ENCODE measurements at places on chromosomes 1 and 21.

DNA sequence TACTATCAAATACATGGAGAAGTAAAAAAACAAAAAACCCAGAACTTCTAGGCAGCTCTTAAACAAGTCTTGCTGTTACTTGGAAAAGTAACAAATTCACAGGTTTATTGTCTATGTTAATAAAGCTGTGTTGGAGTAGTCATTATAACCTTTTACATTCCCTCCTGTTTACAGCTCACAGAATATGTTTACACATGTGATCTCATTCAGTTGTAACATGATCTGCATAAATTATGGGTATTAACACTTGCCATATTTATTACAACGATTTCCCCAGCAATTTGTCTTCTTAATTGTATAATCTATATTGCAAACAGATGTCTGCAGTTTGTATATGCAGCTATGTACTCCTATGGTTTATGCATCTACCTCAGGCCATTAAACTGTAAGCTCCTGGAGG, 28.6 kb downstream of the ERG start:
- no peak for DNase-seq

DNA sequence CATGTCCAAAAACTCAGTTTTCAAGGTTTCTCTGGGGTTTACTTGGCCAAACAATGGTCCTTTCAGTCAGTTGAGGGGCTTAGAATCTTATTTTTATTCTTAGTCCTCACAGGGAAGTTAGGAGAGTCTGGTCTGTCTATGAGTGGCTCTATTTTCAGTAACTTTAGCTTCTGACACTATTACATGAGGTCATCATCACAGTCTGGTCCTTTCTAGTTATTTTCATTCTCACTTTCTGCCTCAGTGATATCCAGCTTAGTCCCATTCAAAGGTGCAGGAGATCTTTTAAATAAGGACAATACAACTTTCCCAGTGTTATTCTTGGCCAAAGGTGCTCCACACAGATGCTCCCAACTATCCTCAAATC, 30.0 kb upstream of the FGGY start:
- DNase-seq: no peak

DNA sequence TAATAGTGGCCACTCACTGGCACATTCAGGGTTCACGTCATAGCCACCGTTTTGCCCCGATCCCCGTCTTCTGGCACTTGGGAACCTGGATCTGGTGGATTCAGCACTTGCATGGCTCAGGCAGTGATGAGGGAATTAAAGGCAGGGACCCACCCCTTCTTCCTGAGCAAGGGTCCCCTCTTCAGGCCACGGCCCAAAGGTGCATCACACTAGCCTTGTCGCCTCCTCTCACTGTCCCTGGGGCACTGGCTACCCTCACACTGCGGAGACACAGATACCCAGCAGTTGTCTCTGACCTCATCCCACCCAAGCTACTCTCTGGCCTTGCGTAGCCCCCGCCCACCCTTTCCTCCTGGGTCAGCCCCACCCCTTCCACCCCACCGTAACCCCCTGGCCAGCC, 19.9 kb upstream of the LDLRAP1 start:
- no peak for DNase-seq

- DNase-seq: no peak
These were observed 29.9 kb upstream of the TMEM222 start for GRCh38 chr1:27292106-27292505.

- DNase-seq: no peak
These were observed 19.6 kb downstream of the MTX1 start for GRCh38 chr1:155228096-155228427.

GRCh38 chr1:185864889-185865517, 130.8 kb downstream of the HMCN1 start:
- no peak for DNase-seq

- no peak for DNase-seq
These were observed 95.8 kb downstream of the CDC7 start for GRCh38 chr1:91596474-91596873.

DNA sequence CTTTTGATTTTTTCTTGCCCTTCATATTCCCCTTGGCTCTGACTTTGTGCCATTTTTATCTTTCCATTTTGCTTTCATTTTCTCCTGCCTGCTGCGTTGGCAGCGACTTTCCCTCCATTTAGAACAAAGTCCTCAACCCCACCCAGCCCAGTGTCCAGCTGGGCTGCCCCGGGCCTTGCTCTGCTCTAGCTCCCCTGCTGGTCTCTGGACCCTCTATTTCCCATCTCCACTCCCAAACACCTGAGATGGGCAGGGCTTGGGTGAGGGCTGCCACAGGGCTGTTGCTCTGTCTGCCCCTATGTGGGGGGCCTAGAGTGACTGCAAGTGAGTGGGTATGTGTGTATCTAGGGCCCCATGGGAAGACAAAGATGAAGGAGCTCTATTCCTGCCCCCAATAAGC, 7.3 kb upstream of the ADAM15 start:
- DNase-seq: no peak

DNA sequence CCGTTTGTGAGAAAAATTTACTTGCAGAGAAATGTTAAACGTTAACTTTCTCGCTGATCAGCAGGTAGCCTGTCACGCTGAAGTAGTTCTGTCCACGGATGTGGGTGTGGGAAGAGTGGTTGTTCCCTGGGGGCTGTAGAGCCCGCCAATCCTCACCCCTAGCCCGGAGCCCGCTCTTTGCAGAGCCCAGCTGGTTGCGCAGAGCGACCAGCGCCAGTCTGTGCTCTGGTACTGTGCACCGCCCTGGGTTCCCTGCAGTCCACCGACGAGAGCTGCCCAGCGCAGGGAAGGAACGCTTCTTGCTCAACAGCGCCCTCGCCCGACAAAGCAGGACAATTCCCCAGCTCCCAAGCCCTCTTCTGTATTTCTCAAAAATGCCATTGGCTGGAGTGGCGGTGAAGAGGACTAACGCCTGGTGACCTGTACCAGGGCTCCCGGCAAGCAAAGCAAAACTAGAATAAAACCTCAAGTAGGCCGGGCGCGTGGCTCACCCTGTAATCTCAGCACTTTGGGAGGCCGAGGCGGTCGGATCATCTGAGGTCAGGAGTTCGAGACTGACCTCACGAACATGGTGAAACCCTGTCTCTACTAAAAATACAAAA, 3.3 kb downstream of the RIPPLY3 start:
- peak; percentile 48 for DNase-seq

DNA sequence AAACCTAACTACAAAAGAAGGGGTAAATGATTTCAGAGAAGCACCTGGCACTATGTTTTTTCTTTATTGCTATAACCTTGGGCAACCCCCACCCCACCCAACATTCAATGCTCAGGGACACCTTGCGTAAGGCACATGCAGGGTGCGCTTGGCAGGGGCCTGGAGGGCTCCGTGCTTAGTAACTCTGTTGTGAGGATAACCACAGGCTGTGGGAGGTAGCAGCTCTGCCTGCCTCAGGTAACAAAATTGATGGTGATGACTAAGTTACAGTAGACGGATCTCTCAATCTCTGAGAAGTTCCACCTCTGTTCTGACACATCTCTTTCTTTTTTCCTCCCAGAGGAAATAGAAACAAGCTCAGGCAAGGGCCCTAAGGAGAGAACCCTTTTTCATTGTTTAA, 8.7 kb upstream of the CCN1 start:
- no peak for DNase-seq

GRCh38 chr1:200670242-200671118, 773 bp upstream of the DDX59 start:
- DNase-seq: no peak

- no peak for DNase-seq
These were observed 60.8 kb upstream of the RBM34 start for GRCh38 chr1:235221653-235222375.

GRCh38 chr1:39663559-39663958, 8.3 kb downstream of the NT5C1A start:
- DNase-seq: no peak

- DNase-seq: no peak
These were observed 34.2 kb downstream of the SYNJ1 start for GRCh38 chr21:32693581-32693980.

DNA sequence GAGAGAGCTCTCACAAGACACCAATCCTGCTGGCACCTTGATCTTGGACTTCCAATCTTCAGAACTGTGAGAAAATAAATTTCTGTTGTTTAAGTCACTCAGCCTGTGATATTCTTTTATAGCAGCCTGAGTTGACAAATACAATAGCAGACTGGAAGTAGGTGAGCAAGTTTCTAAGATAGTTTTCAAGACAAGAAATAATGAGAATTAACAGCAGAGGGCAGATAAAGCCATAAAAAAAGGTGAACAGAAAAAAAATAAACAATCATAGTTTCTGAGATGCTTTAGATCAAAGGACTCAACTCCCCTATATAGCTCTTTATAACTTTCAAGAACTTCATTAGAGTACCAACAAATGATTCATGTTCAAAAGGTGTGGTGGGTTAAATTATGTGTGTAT, 119.8 kb downstream of the PLPPR5 start:
- DNase-seq: no peak

DNA sequence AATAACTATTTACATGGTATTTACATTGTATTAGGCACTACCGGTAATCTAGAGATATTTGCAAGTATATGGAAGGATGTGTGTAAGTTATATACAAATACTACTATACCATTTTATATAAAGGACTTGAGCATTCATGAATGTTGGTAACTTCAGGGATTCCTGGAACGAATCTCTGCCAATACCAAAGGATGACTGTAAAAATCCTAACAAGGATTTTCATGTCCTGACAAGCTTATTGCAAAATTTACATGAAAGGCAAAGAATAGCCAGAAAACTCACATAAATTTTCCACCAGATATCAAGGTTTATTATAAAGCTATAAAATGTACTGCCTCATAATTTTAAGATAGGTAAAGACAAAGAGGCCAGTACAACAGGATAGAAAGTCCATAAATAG, 325.2 kb upstream of the NRIP1 start:
- DNase-seq: no peak

- no peak for DNase-seq
These were observed 113.9 kb upstream of the DPT start for GRCh38 chr1:168842916-168843315.

DNA sequence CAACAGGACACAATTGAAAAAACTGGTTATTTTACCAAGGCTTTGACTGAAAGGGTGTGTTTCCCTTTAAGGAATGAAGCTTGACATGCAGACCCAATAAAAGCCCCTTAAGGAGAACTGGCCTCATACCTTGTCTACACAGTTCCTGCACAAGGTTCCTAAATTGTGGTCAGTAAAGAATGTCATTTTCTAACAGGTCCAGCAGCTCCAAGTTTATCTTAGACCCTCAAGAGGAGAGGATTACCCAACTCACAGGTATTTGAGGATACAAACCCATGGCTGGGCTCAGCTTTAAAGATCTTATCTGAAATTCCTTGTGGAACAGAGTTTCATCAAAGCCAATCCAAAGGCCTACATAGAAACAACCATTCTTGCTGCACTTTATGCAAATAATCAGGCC, 31.4 kb upstream of the CBR3 start:
- no peak for DNase-seq

DNA sequence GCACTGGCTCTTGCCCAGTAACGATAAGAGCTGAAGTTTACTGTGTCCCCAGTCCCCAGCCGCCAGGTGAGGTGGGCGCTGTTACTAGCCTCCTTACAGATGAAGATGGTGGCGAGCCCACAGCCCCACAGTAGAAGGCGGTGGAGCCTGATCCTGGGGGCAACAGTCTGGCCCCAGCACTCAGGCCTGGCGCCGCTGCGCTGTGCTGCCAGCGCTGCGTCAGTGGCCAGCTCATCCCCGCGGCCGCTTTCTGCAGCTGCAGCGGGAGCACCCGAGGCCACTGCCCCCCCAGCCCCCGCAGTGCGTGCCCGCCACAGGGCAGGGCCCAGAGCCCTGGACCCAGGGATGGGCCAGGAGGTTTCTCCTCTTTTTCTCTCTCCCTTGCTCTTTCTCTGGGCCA, 13.3 kb downstream of the H6PD start:
- no peak for DNase-seq

- DNase-seq: no peak
These were observed 10.3 kb downstream of the INSRR start for GRCh38 chr1:156848461-156849150.

DNA sequence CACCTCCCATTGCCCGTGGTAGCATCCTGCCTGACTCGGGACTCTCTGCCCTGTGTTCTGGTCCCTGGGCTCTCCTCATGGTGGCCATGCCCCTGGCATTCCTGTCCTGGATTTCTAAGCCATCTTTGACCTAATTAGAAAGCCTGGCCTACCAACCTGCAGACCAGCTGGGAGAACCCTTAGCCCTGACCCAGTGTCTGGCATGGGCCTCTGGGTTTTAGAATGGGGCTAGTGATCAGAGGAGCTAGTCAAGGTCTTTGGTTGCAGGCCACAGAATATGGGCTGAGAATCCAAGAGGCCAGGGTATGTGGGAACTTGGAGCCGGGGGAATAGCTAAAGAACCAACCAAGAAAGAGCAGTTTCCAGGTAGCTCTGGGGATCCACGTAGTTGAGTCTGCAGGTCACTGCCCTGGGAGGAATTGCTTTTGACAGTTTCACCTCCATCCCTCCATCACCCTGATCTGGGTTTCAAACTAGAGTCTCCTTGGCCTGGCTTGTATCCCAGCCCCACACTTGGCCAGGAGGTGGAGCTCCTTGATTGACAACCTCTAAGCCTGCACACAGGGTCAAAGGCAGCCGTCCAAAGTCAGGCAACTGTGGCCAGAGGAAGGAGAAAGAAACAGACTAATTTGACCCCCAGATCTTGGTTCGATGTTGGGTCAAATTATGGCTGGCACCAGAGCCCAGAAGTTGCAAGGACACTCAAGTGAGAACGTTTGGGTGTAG, 54.7 kb upstream of the ABCG1 start:
- DNase-seq: peak; percentile 43

DNA sequence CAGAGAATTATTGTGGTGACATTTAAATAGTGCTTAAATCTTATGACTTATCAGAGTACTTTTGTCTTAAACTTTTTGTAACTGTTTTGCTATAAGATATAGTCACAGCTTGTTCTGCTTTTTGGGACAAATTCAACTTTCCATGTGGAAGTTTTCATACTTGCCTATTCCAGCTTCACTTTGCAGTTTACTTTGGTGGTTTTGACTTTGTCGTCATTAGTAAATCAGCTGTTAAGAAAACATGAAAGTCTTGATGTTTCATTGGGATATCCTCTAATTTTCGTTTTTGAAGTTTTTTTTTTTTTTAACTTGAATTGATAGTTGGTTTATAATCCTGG, 31.3 kb downstream of the SDCCAG8 start:
- DNase-seq: no peak

- no peak for DNase-seq
These were observed 2.6 kb upstream of the FCRLB start for GRCh38 chr1:161718559-161719324.

- peak; percentile 74 for DNase-seq
These were observed 24.1 kb upstream of the ARHGEF11 start for GRCh38 chr1:157069601-157070000.

All from spinal cord (tissue), 10 donors.